ENCODE measurements at places on chromosomes 1 and 21.
A peak's percentile ranks its signal among the peaks of the same experiment; 100 is the strongest.

GRCh38 chr1:75265792-75266191 is 131.6 kb downstream of the LHX8 start:
- DNase-seq, result no peak

DNA sequence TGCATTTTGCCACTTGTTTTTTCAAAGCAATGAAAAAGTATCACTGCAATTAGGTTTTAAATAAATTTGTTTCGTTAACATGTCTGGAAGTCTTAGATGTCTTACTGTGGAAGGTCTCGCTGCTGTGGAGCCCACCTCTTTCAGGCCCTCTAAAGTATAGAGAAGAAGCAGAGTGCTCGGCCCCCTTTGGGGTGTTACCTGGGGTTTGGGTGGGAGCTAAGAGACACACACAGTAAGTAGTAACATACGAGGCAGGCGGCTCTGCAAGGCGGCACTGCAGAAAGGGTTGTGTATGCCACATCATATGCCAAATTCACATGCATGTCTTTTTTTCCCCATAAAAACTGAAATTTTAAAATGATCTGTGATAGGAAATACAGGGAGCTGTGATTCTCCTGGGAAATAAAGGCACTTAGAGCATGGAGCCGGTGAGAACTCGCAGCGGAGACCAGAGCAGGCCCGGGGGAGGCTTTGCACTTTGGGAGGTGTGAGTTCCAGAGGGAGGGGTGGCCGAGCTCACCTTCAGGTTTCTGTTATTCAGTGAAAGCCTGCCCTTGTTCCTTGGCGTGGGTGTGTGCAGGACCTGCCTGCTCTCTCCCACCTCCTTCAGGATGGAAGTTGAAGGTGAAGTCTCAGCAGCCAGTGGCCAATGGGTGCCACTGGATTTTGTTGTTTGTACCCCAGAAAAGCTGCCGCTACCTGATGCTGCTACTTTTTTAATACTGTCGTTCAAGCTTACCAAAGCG is 35.7 kb upstream of the PWP2 start:
- no peak for DNase-seq

- no peak for DNase-seq
These were observed 13.3 kb upstream of the MTF1 start for GRCh38 chr1:37872692-37873091.

DNA sequence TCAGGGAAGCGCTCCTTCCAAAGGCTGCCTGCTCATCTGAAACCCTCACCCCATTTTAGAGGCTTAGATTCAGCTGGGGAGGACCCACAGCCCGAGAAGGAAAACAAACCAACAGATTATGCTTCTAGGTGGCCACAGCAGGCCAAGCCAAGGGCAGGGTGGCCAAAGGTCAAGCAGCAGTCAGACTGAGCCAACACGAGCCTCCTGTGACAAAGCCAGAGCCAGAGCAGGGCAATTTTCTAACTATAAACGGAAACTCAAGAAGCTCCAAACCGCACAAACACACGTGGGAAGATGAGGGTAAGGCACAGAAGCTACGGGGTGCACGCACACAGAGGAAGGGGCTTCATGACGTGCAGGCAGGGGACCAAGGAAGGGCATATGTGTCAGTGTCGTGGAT is 64.1 kb downstream of the PLEKHA6 start:
- no peak for DNase-seq

- DNase-seq, result no peak
These were observed 21.8 kb downstream of the CHD1L start for GRCh38 chr1:147264158-147264768.

GRCh38 chr1:20125100-20125499 is 5.8 kb upstream of the PLA2G2D start:
- DNase-seq, result no peak

DNA sequence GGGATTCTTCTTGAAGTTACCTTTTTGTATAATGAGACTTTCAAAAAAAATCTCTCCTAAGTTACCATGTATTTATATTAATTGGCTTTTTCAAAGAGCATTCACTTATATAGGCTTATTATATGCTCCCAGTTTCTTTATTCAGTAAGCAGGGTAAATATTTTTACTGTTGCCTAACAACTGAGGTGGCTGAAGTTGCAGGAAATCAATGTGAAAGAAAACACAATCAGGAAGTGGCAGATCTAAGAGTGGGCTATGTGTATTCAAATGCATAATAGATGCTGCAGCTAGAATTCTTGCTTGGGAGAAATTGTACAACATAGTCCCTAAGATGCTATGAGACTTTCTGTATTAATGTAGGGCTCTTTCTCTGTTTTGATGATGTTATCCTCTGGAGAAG is 606.9 kb downstream of the NUF2 start:
- DNase-seq, result no peak

GRCh38 chr1:221162352-221162751 is 283.1 kb downstream of the HLX start:
- DNase-seq, result no peak

DNA sequence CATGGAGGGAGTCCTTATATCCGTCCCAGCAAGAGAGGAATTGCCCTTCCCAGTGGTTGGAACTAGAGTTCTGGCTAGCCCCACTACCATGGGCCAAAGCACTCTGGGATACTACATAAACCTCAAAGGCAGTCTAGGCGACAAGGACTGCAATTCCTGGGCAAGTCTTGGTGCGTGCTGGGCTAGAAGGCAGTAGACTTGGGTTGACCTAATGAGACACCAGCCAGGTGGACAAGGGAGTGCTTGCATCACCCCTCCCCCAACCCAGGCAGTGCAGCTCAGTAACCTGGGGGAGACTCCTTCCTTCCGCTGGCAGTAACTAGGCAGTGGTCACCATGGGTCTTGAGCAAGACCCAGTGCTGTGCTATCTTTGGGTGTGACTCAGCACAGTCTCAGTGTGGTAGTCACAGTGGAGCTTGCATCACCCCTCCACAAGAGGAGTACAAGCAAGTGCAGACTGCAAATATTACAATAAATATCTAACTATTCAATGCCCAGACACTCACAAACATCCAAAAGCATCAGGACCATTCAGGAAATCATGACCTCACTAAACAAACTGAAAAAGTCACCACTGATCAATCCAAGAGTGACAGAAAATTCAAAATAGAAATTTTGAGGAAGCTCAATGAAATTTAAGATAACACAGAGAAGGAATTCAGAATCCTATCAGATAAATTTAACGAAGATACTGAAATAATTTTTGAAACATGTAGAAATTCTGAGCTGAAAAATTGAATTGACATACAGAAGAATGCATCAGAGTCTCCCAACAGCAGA is 84.7 kb upstream of the LYPLAL1 start:
- DNase-seq, result no peak

GRCh38 chr1:37850352-37850955 is 8.9 kb downstream of the MTF1 start:
- no peak for DNase-seq

DNA sequence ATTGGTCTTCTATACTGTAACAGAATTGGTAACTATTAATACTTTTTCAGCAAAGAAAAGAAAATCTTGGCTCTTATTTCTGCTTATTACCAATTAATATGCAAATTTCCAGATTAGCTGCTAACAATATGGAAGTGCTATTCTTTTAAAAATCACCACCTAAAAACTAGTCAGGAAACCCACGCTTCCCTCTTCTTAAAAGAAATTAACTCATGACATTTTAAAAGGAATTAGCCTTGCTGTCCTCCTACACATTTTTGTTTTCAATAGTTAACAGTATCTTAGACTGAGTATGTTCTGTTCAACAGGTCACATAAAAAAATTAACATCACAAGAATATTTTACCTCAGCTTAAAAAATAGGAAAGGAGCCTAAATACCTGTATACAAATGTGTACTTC is 27.3 kb downstream of the ABL2 start:
- DNase-seq, result no peak

GRCh38 chr1:232037774-232038388 is 411.3 kb downstream of the DISC1 start:
- no peak for DNase-seq

DNA sequence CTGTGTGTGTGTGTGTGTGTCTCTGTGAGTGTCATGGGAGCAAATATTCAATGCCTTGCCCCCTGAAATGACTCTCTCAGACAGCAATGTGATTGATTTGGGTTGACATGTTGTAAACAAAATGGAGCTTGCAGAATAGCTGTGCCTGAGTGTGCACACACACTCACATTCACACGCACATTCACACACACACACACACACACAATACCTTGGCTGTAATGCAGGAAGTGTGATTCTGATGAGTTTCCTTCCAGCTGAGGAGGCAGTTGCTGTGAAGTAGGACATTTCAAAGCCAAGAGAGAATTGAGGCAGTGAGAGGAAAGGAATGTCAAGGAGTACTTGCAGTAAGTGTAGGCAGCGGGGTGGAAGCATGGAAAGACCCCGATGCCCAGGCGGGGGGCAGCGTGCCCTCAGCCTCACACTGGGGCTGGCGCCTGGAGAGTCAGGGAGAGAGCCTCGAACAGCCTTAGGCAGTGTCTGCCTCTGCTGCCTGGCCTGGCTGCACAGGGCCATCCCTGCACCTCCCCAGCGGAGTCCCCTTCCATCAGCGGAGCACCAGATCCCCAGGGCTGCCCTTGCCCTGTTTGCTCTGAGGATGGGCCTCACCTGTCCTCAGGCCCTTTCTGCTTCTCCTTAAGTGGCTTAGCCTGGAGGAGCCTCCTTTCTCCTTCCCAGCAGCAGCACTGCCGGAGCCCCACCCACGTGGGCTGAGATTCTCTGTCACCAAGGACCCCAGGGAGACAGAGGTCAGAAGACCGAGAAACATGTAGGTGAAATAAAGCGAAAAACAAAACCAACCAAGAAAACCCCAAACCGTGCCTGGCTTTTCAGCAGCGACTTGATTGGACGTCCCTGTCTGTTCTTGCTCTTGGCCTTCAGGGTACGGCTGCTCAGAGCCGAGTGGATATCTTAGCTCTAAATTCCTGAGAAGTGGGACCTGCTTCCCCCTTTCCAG is 9.2 kb downstream of the VASH2 start:
- no peak for DNase-seq

- DNase-seq, result no peak
These were observed 99.2 kb downstream of the PSMG1 start for GRCh38 chr21:39084073-39084472.

DNA sequence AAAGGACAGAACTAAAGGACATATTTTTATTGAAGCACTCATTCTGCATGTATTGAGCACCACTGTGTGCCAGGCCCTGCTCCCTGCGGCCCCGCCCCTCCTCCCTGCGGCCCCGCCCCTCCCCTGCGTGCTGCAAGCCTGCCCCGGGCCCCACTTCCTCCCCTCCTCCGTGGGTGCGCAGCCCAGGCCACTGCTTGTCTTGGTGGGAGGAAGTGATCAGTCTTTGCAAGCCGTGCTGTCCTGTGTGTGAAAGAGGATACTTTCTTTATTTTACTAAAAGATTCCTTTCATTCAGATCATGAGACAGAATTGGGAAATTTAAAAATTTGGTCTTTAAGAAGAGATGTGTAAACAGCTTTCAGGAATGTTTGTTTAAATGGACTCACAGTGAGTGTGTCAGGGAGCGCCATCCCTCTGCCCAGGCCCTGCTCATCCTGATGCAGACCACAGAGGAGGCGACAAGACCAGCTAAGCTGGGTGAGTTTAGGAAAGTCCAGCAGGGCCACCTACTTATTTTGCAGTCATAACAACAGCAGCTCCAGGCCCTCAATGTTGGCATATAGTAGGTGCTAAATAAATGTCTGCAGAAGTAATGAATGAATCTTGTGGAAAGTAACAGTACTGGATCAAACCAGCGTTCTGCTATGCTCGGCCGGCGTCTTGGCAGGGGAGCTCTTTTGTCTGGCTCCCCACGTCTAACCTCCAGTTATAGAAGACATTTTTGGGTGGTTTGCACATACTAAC is 88.3 kb upstream of the SELENON start:
- peak; percentile 28 for DNase-seq

GRCh38 chr1:209583408-209583807 is at the start of gene CAMK1G:
TSS of gene CAMK1G (plus strand) at chr1:209583714. CDS start at chr1:209594984, 11,270 bp downstream.
- DNase-seq, result no peak

GRCh38 chr21:44359396-44359795 is 6.0 kb downstream of the TRPM2 start:
- no peak for DNase-seq

DNA sequence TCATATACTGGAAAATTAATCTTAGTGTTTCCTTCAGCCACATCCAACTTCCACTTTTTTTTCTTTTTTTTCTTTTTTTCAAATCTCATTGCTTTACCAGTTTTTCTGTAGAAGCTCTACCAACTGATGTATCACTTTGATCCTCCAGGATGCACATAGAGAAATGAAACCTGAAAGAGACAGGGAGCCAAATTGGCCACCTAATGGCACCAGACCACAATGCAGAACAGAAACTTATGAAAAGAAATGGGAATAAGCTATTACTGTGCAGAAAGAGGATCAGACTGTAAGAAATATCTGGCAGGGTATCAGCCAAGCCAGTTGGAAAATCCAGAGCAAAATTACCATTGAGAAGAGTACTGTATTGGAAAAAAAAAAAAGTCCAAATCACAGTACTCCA is 1514.2 kb downstream of the MRPL39 start:
- DNase-seq, result no peak

DNA sequence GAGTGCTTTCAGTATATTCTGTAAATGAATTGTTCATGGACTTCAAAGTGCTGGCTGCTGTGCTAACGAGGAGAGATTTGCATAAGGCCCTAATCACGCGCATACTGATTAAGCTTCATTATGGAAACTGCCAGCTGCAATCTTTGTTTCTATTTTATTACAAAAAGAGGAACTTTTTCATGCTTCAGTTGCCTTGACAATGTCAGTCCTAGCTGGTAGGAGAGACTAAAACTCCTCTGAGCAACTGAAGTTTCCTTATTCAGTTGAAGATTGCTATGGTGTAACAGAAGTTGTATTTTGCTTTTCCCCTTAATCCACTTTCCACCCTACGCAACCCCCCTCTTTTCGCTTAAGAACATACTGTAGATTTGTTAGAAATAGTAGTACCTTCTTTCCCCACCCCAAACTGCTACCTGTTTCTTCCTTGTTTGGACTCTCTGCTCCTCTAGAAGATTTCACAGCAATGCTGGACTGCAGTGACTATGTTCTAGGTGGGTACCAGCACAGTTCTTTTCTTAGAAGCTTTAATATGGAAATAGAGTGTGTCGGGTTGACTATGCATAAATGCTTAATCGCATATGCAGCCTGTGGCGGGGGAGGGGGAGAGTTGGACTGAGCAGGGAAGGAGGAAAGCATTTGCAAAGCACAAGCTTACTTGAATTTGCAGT is 108.3 kb downstream of the POU2F1 start:
- no peak for DNase-seq

DNA sequence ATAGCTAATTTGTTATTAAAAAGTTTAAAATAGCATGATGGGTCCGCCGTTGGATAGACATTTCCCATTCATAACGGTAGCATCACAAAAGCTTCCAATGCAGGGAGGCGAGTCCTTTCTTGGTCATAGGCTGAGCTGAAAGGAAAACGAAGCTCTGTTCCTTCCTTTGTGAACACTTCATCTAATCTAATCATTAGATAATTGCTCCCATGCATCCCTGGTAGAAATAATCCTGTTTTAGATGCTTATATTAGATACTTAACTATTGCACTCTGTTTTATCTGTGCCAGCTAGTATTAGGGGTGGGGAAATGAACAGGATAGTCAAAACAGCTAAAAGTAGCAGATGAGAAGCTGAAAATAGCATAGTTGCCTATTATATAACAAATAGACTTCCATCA is 215.0 kb downstream of the SLC35F3 start:
- DNase-seq, result no peak

All from activated T-cell treated with anti-CD3 and anti-CD28 coated beads for 4 hours (primary cell).